ENCODE measurements at places on chromosomes 11 and 22. TPM values are rescaled to one million over a fixed set of nuclear protein-coding genes. Genes with fewer than 3 reads are reported as not detected.

The RFPL2 gene
- 8.5 TPM for total RNA-seq

The THY1 gene
- total RNA-seq: 881 TPM

The KCNJ11 gene
- 22.8 TPM for total RNA-seq

The PTS gene
- total RNA-seq: 41.9 TPM

GRCh38 chr22:44913198-44913983 lies 96.4 kb downstream of the PHF21B start:
- DNase-seq: no peak

The DCHS1 gene
- total RNA-seq: 12.9 TPM

The P2RX6 gene
- total RNA-seq: 11.8 TPM

- no peak for DNase-seq
Observed at GRCh38 chr22:17844150-17844549, 69.9 kb upstream of the BID start.

GRCh38 chr11:66050581-66051231 lies 1.5 kb upstream of the SF3B2 start:
- DNase-seq: no peak

- DNase-seq: no peak
Observed at GRCh38 chr11:69703768-69704507, at the start of gene FGF19. FGF19 (minus strand) TSS chr11:69704022; CDS start chr11:69703876, 146 bp downstream.

DNA sequence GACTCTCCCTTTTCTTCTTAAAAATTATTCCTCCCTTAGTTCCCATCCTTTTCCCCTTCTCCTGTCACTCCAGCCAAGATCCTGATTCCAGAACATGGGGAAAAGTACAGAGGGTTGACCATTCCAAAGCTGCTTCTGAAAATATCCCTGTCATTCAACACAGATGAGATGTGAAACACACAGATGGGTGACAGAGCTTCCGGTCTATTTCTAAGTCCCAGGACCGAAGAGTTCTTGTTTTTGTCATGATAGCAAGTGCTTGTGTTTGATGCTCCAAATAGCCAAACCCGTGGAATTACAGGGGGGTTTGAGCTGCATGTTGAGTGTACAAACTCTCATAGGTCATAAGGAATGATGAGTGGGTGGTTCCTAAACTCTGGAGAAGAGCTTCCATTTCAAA lies 57.9 kb downstream of the PARVA start:
- no peak for DNase-seq

GRCh38 chr11:105132716-105133511 lies 6.7 kb downstream of the CARD18 start:
- no peak for DNase-seq

The GGTLC3 gene
- not detected for total RNA-seq

DNA sequence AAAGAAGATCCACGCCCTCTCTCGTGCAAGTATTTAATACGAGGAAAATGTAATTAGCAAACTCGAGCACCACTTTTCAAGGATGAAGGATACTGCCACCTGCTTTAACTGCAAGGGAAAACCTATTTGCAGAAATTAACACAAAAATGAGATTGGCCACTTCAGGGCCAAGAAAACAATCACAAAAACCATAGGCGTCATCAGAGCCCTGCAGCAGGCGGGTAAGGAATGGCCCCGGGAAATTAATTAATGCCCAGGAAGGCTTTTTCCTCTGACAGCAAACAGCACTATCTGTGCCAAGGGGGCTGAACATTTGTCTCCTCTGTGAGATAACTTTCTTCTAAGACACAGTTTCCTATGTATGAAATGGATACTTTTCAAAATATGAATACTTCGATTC lies 255.7 kb downstream of the CTTN start:
- DNase-seq: no peak

The ISX gene
- total RNA-seq: not detected

DNA sequence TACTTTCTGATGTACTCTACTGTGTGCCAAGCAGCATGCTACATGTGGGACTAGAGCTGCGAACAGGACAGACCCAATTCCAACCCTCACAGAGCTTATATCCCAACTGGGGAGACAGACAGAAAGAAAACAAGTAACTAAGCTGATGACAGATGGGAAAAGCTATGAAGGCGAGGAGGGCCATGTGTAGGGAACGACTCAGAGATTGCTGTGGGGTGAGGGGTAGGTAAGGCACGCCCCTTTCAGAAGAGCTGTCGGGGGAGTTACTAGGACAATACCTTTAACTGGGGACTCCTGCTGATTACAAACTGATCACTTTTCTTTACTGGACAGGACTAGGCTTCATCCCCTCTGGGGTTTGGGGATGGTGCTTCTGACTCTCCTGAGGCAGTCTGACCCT lies 48.9 kb downstream of the ST3GAL4 start:
- DNase-seq: no peak

DNA sequence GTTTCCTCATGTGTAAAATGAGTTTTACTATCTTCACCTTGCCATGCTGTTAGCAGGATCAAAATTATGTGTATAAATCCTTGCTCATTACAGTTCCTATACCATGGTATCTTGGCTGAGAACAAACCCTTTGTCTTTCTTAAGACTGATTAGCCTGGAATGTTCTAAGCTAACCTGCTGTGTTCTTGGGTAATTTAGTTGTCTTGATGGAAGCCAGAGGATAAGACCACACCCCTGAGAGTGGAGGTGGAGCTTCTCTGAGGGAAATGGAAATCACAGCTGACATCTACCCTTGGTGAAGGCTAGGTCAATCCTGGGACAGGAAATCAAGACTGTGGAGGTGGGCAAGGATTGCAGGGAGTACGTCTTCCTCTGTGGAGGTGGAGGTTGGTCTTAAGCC lies 206.1 kb upstream of the ARHGAP20 start:
- DNase-seq: no peak

DNA sequence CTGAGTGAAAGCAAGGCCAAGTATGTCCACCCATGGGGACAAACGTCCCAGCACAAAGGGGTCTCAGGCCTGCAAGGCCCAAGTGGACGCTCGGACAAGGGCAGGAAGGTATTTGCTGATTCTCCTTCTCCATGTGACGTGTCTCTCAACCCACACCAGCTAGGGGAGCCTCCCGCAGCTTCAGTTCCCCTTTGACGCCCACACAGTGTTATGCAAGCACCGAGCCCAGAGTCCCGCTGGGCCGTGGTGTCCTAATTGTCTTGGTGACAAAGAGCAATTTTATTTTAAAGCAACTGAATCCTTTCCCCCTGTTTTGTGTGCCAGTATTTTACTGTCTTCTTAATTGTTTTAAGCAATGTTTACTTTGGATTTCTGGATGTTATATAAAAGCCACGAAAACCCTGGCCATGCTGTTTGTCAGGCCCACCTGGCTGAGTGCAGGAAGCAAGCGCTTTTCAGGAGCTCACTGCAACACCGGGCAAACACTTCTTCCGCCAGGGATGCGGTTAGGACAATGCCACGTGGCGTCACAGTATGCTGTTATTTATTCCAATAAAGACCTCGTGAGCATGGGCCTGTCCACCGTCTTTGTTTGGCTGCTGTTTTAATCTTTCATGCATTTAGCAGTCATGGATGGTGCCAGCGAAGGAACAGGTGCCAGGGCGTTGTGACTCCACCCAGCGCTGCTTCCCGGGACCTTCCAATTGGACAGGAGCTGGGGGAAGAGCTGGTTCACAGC lies 8.2 kb upstream of the PARVG start:
- peak; percentile 53 for DNase-seq

- DNase-seq: no peak
Observed at GRCh38 chr11:116649268-116649667, 123.5 kb downstream of the BUD13 start.

DNA sequence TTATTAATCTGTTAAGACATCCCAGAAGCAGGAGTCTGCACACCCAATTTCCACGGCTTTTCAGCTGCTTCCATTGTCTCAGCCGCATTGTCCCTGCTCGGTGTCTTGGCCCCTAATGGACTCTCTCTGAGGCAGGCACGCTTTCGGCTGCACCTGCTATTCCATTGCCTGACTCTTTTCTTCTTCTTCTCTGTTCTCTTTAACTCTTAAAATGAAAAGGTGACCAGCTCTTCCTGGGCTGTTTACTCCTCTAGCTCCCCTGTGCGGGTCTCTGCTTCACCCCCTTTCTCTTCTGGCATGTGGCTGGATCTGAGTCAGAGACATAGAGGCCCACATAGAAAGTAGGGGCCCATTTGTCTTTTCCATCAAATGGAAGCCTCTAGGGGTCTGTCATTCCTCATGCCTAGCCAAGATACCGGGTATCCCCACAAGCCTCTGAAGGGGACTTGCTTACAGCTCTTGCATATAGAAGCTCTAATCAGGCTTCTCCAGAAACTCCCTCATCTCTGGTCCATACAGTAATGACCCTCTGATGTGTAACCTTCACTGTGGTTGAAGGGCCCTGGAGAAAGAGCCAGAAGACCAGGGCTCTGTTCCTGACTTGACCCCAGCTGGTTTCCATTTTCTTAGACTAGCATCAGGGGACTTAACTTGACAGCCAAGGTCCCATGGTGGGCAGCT lies 243.9 kb downstream of the ST3GAL4 start:
- no peak for DNase-seq

DNA sequence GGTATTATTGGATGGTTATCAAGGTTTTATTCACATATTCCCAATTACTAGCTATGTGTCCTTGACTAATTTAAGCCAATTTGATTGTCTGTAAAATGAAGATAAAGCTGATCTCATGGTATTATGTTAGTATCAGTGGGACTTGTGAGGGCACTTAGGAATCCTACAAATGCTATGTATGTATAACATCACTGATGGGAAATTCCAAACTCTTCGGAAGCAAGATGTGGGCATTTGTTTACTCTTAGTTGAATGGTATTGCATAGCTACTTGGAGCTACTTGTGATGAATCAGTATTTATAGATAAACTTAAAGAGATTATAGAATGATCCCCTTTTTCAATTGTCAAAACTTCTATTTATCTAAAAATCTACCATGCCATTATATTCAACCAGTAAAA lies 239.9 kb downstream of the CNTN5 start:
- DNase-seq: no peak

DNA sequence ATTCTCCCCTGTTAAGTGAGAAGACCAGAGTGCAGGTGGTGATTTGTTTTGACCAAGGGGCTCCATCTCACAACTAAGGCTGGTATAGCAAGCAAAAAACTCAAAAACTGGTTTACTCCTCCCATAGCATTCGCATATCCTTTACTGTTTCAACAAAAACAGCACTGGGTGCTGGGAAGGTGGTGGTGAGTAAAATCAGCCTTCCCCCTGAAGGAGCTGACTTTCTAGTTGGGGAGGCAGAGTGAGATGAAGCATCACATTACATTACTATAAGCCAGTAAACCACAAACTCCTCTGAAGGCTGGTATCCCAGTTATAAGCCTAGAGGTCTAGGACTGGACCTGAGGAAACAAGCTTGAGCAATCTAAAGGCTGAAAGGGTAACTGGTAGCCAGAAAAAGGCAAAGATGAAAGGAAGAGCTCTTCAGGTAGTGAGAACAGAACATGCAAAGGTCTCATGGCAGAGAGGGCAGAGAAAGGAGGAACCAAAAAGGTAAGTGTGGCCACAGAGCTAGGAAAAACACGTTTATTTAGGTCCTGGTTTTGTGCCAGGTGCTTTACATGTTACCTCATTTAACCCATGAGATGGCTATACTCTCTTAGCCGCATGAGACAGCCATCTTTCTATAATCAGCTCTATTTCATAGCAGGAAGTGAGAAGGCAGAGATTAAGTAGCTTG lies 22.3 kb downstream of the TMEM123 start:
- DNase-seq: no peak

GRCh38 chr11:65262776-65263175 lies 1.0 kb downstream of the POLA2 start:
- no peak for DNase-seq

DNA sequence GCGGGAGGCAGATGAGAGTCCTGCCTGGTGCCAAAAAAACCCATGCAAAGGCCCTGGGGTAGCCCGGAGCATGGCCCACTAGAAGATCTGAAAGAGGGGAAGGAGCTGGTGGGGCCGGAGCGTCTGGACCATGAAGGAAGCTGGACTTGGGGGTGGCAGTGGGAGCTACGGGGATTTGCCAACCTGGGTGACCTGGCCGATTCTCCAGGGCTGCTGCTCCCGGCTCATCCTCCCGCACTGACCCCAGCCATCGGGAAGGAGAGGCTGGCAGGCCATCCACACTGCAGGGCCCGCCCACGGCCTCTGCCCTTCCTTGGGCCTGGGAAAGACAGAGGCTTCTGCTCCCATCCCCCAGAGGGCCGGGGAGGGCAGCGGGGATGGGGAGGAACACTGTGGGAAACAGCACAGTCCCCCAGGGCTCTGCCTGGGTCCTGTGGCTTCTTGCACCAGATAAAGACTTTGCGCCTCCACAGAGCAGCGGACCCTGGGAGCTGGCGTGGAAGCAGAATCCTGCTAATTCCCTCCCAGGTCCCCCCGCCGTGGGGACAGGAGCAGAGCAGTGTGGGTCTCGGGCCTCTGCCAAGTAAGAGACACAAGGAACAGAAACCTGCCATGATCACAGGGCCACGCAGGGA lies 87.1 kb upstream of the LINC01488 start:
- DNase-seq: peak; percentile 46

DNA sequence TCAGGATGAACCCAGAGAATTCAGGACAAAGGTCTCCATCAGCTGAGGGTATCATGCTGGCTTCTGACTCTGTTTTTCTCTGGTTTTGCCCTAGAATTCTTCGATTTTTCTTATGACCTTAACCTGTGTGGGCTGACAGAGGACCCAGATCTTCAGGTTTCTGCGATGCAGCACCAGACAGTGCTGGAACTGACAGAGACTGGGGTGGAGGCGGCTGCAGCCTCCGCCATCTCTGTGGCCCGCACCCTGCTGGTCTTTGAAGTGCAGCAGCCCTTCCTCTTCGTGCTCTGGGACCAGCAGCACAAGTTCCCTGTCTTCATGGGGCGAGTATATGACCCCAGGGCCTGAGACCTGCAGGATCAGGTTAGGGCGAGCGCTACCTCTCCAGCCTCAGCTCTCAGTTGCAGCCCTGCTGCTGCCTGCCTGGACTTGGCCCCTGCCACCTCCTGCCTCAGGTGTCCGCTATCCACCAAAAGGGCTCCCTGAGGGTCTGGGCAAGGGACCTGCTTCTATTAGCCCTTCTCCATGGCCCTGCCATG lies 16.8 kb downstream of the SERPING1 start:
- no peak for DNase-seq

The KCNA4 gene
- 20.7 TPM for total RNA-seq

DNA sequence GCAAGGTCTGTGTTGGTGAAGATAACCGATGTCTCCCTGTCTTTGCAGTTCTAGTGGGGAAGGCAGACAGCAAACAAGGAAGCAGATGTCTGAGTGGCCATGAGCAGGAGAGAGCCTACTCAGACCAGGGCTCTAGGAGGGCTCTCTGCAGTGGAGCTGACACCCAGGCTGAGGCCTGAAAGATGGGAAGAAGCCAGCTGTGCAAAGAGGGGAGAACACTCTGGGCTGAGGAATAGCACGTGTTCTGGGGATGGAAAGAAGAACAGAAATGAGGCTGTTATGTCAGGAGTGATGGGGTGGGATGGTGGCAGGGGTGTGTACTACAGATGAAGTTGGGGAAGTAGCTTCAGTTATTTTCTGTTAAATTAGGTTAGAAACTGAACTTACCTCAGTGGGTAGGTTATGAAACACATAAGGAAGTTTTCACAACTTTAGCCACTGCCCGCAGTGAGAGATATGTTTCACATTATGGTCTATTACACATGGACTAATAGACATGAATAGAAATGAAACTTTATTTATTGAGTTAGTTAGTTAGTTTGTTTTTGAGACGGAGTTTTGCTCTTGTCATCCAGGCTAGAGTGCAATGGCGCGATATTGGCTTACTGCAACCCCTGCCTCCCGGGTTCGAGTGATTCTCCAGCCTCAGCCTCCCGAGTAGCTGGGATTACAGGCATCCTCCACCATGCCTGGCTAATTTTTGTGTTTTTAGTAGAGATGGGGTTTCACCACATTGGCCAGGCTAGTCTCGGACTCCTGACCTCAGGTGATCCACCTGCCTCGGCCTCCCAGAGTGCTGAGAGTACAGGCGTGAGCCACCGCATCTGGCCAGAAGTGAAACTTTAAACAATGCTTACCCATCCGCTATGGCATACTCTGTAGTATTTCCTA lies 7.8 kb downstream of the DCPS start:
- no peak for DNase-seq

The OR4A5 gene
- not detected for total RNA-seq
